Activated gamma-delta T cell treated with anti-CD3 and anti-CD28 coated beads, Interleukin-2, amount 50 U/mL, for 16 hours (primary cell): ENCODE measurements at places on chromosomes 2 and 18.

DNA sequence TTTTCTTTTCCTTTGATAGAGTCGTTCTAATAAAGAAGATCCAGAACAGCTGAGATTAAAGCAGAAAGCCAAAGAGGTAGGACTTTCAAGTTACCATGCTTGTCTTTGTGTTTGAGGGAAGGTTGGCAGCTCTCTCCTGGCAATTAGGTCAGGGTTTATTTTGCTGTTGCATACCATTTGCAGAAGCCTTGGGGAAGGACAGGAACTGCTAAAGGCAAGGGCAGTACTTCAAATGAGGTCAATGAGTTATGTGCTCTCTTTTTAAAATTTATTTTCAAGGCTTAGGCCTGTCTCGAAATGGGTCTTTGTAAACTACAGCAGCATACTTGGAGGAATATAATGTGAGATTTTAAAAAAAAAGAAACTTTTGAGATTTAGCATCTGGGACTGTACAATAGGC is 108.9 kb downstream of the TAF4B start:
- DNase-seq: no peak

DNA sequence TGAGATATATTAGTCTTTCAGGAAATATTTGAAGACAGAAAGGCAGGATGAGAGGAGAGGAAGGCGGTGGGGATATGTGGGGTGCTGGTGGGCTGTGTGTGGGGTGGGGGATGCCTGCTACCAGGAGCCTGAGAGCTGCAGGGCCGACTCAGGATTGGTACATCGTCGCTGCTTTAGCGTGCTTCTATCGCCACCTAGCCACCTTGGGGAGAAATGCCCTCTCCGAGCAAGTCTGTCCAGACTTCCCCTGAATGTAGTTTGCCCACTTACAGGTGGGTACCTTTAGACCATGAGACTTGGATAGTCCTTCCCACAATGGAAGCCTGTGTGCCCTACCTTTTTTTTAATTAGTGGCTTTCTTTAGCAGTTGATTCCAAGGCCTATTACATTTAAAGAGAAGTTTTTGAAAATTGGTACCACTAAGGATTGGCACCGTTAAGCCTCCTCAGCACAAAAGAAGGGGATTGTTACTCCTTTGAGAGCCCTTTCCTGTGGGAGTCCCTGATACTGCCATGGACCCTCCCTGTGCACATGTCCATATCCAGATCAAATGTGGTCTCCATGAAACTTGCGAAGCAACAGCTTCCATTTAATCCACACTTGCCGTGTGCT is 114.1 kb upstream of the NDUFV2 start:
- peak; percentile 29 for DNase-seq

GRCh38 chr2:85706599-85707296 is 12.6 kb downstream of the GNLY start:
- DNase-seq: no peak

GRCh38 chr2:143824791-143825190 is 695.1 kb downstream of the ZEB2 start:
- no peak for DNase-seq

- DNase-seq: no peak
Measured at GRCh38 chr2:134290358-134290757, 36.5 kb downstream of the MGAT5 start.

GRCh38 chr2:127261804-127262406 is 32.0 kb downstream of the ERCC3 start:
- DNase-seq: no peak

DNA sequence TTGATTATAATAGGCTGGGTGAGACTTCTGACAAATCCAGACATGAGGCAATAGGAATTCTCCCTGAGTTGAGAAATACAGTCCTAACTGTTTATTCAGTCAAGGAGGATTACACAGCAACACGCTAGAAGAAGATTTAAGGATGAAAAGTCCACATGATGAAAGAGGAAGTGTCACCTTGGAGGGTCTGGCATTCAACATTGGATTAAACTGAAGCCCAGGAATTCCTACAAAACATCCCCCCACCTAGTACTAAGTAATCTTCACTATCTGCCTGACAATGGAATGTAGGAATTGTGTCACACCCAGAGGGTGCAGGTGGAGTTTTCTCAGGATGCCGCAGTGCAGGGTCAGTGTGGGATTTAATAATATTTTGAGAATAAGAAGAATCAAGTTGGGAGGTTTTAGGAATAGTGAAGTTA is 142.4 kb downstream of the SOCS6 start:
- DNase-seq: no peak
